ENCODE measurements at places on chromosomes 6 and 20.
A peak's percentile ranks its signal among the peaks of the same experiment; 100 is the strongest.

GRCh38 chr20:40741507-40742106 lies 52.6 kb upstream of the MAFB start:
- peak; percentile 66 for ATAC-seq

DNA sequence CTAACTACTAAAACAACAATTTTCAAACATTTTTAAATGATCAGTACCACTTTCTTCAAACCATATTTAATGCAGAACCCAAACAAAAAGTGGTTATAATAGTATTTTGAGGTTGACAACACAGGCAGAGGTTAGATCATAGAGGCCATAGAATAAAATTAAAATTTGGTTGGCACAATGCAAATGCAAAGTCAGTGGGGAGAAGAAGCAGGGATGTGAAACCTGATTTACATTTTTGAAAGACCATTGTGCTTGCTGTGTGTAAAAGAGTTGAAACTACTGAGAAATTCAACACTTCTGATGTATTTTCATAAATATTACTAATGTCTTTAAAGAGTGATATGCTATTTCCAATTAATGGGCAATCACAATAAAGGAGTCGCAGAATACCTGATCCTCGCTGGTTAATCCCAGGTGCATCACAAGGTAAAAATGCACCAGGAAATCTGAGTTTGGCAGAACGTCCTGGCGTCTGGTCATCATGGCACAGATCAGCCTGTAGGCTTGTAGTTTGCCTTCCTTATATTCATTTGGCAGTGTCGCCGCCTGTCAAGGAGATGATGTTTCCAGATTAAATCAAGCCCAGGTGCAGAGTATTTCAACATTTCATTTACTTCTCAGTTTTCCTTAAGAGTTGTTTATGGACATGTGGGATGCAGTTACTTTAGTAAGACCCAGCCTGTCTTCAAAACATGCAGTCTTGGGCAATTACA lies 141.2 kb downstream of the RALGAPA2 start:
- no peak for ATAC-seq

- no peak for ATAC-seq
These were observed 136.2 kb upstream of the AGPAT4 start for GRCh38 chr6:161410076-161410475.

DNA sequence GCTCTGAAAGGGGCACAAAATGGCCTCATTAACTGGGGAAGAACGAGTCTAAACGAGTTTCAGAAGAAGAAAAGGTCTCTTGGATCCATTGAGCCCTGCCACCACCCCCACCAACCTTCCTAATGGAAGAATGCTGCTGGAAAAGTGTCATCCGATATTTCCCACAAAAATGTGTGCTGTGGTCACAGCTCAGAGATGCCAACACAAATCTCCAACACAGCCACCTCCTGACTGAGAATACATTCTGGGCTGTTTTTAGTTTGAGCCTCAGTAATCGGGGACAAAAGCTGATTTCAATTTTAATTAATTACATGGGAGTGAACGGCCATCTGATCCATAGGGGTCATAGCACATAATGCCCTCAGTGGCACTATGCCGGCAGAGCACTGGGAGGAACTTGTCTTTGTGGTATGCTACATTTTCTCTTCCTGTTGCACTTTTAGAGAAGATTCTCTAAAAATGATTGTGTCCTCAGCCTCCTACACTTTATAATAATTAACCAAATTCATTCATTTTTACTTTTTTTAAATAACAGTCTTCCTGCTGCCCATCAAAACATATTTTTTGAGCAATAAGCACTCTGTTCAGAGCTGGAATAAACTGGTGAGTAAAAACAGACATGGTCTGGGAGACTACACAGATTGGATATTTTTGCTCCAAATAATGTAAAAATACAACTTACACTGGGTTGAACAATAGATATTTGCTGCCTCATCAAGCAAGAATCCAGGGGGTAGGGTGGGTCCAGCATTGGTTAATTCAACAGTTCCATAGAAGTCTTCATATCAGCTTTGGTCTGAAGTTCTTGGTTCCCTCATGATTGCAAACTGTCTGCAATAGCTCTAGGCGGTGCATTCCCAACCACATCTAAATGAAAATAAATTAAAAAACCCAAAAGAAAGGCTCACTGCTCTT lies 143.6 kb upstream of the TMEM170B start:
- no peak for ATAC-seq

- no peak for ATAC-seq
These were observed 11.6 kb upstream of the ENPP4 start for GRCh38 chr6:46118157-46118556.

DNA sequence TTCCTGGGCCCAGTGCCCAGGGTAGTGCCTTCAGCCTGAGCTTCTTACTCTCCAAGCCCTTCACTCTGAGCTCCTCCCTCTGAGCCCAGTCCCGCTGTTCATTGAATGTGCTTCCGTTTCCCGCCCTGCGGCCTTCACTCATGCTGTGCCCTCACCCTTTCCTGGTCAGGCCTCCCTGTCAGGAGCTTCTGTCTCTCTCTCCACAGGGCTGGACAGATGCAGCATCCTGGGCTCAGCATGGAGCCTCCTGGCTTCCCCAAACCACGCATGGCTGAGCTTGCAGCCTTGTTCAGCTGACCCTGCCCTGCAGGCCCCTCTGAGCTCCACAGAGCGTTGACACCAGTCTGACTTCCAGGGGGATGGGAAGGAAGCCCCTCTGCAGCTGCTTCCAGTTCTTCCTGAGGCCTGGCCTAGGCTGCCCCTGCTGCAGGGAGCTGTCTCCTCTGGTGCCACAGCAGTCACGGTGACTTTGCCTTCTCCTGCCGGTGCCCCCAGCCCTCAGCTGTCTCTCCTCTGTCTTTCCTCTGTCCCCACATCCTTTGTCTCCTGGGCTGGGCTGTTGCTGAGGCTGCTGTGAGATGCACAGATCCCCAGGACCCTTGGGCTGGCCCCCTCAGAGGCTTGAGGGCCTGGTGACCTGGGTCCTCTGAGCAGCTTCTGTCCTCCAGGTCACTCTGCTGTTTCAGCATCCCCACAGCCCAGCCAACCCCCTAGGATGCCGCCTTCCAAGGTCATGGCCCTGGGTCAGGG lies 7.9 kb upstream of the MYT1 start:
- ATAC-seq: peak; percentile 49

GRCh38 chr6:46688117-46688965 lies 656 bp downstream of the TDRD6 start:
- ATAC-seq: no peak

DNA sequence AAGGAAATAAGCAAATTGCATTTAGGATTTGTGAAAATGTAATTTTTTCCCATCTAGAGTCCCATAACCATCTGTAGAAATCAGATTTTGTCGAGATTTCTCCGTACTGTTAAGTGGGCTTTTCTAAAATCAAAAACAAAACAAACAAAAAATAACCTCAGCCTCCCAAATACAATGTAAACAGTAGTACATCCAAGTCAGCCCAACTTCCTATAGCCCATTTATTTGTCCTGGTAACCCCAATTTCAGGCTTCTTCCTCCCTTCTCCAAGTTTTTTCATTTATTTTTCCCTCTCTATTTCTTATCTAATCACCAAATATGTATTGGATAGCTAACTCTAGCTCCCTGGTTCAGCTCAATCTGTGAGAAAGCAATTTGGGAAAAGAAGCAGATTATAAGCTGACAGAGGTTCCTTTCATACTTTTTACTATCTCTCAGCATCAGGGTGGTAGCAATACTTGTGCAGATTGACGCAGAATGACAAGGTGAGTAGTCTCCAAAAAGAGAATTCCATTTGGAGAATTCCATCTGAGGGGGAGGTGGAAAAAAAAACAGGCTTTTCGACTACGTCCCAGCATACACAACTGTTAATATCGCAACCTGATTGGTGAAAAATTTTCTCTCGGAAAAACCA lies 132.6 kb upstream of the BTN3A2 start:
- no peak for ATAC-seq

DNA sequence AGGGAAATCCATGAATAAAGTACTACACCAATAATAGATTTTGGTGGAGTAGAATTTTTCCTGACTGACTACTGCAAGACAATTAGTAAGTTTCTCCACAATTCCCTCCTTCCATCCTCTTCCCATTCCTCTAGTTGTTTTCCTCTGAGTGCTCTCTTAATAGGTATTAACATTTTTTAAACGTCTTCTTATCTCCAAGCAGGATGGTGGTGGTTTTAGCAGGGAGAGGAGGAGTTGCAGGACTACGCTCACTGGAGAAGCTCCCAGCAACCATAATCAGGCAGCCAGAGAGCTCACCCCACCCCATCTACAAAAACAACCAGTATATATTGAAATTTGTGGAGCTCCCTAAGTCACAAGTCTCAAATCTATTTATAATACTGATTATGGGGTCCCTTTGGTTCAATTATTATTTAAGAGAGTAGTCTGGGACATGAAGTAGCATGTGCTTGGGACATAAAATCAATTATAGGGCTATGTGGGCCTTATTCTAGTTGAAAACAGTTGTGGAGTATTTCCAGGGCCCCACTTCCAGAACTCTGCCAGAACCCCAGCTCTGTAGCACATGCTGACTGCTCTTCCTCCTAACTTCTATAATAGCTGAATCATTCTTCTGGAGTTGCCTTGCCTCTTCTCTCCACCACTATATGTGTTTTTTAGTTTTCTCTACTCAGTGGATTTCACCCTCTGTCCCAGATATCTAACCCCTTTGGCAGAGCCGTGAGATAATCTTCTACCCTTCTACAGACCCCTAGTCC lies 49.8 kb downstream of the MYB start:
- no peak for ATAC-seq

DNA sequence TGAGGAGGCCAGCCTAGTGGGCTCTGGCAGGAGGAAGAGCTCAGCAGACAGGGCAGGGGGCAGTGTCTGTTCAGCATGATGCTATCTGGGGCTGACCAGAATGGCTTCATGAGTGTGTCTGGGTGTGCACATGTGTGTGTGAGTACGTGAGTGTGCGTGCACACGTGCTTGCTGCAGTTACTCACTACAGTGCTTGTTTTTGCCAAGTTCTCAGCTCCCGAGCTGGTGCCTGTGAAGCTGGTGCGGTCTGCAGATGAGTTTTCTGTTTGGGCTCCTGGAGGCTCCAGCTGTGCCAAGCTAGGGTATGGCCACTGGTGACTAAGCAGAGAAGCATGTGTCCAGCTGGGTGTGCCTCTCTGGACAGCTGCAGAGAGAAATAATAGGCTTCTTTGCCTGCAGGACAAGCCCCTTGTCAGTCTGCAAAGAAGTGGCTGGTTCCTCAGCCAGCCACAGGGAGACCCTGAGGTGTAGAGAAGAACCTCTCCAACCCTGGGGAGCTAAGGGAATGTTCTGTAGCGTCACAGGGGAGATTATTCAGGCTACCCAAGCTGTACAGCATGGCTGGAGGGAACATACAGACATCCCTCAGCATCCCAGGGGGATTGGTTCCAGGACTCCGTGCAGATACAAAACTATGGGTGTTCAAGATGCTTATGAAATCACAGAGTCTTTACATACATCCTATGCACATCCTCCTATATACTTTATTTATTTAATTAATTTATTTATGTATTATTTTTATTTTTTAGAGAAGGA lies 40.2 kb upstream of the FAM50B start:
- peak; percentile 49 for ATAC-seq

GRCh38 chr6:131059486-131059885 lies 3.6 kb downstream of the EPB41L2 start:
- no peak for ATAC-seq

DNA sequence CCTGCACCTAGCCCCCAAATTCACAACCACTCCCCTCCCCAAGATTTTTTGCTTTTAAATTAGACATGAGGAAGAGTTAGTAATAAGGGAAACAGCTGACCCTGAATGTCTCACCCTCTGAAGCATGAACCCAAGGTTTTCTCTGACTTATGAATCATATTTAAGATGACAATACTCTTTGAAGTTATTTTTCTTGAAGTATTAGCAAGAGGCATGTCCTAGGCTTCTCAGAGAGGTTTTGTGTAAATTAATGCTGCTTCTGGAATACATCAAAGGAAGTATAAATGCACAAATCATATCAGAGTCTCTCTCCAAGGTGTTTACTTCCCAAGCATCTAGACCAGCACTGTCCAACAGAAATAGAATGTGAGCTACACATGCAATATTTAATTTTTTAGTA lies 408.1 kb upstream of the MARCKS start:
- peak; percentile 69 for ATAC-seq

GRCh38 chr20:50586531-50587232 lies 76.5 kb downstream of the PTPN1 start:
- no peak for ATAC-seq

GRCh38 chr6:32799168-32799567 lies 17.6 kb downstream of the HLA-DOB start:
- ATAC-seq: no peak

- no peak for ATAC-seq
These were observed 535.2 kb upstream of the ID4 start for GRCh38 chr6:19301980-19302379.

- ATAC-seq: peak; percentile 91
These were observed 101.9 kb upstream of the ARMC2 start for GRCh38 chr6:108746366-108746765.

- ATAC-seq: no peak
These were observed 3.9 kb downstream of the SYNJ2 start for GRCh38 chr6:157985378-157986155.

GRCh38 chr6:150729188-150729748 lies 129.6 kb downstream of the PLEKHG1 start:
- ATAC-seq: no peak

- peak; percentile 5 for ATAC-seq
These were observed 2.9 kb upstream of the MYLK2 start for GRCh38 chr20:31816221-31816620.

DNA sequence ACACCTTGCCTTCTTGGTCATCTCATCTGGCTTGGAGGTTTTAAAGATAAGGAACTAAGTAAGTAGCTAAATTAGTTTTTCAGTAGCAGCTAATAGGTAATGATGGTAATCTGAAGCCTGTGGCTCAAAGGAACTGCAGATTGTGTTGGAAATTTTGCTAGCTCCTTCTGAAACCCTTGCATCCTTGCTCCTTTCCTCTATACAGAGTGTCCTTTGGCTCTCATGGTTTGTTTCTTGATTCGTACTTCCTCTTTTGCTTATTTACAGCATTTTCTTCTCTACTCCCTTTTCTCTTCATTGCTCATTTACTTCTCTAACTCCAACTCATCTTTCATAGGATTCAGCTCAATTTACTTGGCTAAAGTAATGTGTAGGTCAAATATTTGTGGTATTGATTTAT lies 19.0 kb downstream of the LRRC1 start:
- no peak for ATAC-seq

DNA sequence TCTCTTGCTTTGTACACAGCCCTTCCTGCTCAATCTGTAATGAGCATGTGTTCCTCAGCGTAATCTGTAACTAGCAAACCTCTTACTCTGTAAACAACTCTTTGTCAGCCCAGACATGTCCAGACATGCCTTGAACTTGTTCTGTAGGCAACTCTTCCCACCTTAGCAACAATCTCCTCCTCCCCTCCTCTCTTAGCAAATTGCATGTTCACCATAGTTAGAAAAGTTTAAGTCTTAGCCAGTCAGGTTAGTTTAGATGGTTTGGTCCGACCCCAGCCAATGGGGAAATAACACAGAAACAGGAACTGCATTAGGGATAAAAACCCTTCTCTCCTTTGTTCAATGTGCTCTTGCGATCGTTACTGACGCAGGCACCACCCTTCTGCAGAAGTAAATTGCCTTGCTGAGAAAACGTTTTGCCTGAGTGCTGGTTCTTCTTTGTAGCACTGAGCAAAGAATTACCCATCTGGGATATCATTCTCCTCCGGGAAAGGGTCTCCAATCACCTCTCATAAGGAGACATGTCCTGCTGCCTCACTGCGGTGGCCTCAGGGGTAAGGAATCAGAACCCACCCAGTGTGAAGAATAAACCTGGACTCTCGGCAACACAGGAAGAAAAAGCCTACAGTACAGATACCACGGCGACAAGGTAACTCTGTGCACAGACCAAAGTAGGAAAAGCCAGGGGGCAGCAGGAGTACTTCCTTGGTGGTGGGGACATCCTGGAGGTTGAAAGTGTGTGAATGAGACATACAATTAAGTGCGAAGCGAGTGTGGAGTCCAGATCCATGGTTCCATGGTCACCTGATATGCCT lies 26.2 kb downstream of the PLN start:
- ATAC-seq: no peak

GRCh38 chr6:153553627-153554026 lies 422.5 kb upstream of the RGS17 start:
- ATAC-seq: peak; percentile 17
